ENCODE measurements at places on chromosomes 16 and 17.

GRCh38 chr16:9499941-9500593, 408.6 kb downstream of the HAPSTR1 start:
- no peak for DNase-seq

GRCh38 chr17:82435103-82435502, 15.4 kb downstream of the CYBC1 start:
- no peak for DNase-seq

DNA sequence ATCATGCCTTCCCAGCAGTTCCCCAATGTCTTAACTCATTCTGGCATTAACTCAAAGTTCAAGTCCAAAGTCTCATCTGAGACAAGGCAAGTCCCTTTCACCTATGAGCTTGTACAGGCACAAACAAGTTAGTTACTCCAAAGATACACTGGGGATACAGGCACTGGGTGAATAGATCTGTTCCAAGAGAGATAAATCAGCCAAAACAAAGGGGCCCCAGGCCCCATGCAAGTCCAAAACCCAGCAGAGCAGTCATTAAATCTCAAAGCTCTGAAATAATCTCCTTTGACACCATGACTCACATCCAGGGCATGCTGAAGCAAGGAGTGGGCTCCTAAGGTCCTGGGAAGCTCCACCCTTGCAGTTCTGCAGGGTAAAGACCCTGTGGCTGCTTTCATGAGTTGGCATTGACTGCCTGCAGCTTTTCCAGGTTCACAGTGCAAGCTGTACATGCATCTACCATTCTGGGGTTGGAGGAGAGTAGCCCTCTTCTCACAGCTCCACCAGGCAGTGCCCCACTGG, 332.2 kb upstream of the KIF2B start:
- DNase-seq: no peak

DNA sequence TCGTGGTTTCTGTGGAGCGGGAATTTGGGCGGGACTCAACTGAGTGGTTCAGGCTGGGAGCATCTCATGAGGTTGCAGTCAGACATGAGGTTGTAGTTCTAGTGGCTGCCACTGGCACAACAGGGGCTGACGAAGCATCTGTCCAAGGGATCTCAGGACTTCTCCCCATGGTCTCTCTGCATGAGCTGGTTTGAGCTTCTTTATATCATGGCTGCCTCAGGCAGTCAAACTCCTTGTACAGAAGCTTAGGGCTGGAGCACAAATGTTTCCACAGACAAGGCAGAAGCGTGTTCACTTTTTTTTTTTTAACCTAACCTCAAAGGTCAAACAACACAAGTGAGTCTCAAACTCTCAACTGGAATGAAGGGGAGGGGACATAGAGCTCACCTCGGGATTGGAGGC, 243.3 kb downstream of the MSI2 start:
- DNase-seq: no peak

- DNase-seq: no peak
Observed at GRCh38 chr17:71329310-71330098, 791.3 kb upstream of the SOX9 start.

GRCh38 chr17:42347198-42347597, 41.0 kb downstream of the STAT3 start:
- no peak for DNase-seq

DNA sequence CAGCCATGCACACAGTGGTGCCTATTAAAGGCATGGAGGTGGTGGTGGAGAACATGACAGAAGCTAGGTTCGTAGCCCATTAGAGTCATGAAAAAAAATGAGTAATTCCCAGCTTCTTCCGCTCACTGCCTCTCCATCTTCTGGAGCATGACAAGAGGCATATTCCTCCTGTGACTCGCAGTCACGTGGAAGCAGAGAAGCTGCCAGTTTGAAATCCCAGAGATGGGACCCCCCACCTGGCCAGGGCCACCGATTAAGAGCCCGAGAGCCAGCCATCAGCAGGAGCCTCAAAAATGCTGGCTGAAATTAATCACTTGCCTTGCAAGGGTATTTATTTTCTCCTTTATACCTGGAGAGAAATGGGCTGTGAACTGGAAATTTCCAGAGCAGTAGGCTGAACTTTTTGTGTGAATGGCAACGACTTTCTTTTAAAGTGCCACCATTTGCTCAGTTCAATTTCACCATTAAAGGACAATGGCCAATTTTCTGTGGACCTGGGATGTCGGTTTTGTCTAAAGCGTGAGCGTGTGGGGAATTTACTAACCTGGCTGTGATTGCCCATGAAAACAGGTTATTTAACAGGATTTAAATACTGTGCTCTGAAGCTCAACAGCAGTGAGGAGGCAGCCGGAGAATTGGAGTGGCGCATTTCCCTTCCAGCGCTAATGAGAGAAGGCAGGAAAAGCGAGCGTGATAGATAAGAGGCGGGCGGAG, 189.7 kb upstream of the SDK2 start:
- DNase-seq: no peak

GRCh38 chr17:56074361-56074890, 78.8 kb upstream of the ANKFN1 start:
- DNase-seq: no peak

DNA sequence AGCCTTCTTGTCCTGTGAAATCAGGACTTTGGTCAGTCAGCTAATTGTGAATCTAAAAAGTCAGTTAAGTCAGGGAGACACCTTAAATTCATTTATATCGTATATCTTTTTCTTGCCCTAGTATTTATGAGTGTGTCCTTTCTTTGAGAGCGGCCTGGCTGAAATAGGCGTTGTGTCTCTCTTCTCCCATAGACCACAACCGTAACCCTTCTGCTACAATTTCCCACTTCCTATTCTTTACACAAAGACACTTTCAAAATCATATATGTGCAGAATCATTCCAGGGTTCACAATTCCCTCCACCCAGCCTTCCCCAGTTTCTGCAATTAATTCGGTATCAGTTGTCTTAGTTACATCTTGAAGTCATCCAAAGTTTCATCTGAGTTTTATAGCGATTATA, 14.0 kb upstream of the COTL1 start:
- no peak for DNase-seq

DNA sequence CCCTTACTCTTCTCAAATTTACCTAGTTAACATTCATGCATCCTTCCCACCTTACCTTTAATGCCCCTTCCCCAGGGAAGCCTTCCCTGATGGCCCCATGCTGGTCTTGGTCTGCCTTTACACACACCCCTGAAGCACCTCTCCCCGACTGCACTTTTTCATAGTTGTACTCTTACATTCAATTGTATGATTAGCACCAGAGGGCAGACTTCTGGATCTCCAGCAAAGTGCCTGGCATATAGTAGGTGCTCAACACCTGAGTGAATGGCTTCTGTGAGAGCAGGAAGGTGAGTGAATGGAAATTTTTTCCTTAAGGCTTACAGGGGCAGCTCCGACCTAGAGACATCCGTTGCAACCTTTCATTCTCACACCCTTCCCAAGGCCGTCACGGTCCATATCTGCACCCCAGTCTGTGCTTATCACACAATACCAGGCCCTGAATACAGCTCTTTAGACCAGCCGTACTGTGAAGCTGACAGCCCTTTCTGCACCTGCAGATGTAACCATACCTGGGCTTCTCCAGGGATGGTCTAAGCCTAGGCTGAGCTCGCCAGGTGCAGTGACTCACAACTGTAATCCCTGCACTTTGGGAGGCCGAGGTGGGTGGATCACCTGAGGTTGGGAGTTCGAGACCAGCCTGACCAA, 4.4 kb downstream of the PGAP3 start:
- no peak for DNase-seq

- no peak for DNase-seq
Observed at GRCh38 chr17:81074875-81075274, 39.9 kb downstream of the BAIAP2 start.

GRCh38 chr17:7404737-7405349, 946 bp upstream of the TMEM256 start:
- no peak for DNase-seq

DNA sequence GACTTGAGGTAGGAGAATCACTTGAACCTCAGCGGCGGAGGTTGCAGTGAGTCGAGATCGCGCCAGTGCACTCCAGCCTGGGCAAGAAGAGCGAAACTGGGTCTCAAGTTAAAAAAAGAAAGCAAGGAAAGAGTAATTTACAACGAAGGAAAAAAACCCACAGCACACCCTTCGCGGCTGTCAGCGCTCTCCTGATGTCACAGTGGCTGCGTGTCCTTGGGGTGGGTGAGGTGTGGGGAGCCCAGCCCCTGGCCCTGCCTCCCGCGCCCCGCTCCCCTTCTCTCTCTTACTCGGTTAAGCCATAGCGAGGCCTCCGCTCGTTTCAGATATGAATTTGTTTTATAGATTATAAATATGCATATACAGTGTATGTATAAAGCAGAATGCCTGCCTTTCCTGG, 740 bp upstream of the JPT2 start:
- DNase-seq: no peak

- DNase-seq: no peak
Observed at GRCh38 chr17:1498869-1499268, 6.4 kb upstream of the MYO1C start.

GRCh38 chr16:10130538-10130937, 51.7 kb downstream of the GRIN2A start:
- no peak for DNase-seq

DNA sequence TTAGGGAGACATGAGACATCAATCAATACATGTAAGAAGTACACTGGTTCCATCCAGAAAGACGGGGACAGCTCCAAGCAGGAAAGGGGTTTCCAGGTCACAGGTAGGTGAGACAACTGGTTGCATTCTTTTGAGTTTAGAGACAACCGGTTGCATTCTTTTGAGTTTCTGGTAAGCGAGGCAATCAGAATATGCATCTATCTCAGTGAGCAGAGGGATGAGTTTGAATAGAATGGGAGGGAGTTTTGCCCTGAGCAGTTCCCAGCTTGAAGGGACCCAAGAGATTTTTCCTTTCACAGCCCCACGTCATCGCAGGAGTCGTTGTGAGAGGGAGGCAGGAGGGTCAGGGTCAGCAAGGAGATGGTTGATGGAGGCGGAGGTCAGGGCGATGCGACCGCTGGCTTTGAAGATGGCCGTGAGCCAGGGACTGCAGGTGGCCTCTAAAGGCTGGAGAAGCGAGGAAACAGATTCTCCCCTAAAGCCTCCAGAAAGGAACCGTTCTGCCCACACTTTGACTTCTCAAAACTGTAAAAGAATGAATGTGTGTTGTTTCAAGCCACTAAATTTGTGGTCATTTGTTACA, 36.5 kb downstream of the IRF8 start:
- no peak for DNase-seq

GRCh38 chr17:43456661-43457361, 27.0 kb upstream of the DHX8 start:
- no peak for DNase-seq

DNA sequence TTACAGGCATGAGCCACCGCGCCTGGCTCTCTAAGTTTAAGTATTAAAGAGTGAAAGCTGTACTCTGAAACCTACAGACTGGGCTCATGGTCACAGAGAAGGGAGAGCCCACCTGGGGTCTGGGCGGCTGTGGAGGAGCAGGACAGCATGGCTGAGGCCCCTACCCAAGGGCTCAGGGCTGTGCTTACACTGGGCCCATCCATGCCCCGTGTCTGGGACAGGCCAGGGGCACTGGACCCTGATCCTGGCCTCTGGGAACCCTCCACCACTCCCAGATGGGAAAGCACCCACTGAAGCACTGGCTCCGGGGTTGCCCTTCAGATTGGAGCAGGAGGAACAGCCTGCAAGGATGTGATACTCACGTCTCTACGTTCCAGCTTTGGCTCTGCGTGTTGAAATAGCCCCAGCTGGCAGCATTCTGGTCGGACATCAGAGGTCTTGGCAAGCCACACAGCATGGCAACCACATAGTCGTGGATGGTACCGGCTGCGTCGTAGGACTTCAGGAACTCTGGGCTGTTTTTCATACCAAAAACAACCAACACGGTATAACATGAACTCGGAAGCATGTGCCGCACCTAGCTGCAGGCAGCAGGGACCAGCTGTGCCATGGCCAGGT, 13.0 kb downstream of the SHPK start:
- no peak for DNase-seq

DNA sequence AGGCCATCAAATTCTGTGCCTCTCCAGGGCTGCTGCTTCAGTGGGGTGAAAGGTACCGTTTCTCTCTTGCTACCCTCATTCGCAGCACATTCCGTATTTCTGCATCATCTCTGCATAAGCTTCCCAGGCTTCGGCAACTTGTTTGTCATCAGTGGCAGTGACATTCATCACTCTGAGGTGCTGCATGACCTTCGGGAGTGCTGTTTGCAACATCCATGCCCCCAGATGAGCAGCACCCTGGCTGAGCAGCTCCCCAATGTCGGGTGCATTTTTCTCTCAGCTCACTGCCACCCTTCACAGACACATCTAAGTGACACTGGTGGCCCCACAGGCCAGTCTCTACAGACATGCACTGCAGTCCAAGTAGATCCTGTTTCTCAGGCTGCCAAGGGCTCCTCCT, 3.8 kb downstream of the CREBBP start:
- DNase-seq: no peak

DNA sequence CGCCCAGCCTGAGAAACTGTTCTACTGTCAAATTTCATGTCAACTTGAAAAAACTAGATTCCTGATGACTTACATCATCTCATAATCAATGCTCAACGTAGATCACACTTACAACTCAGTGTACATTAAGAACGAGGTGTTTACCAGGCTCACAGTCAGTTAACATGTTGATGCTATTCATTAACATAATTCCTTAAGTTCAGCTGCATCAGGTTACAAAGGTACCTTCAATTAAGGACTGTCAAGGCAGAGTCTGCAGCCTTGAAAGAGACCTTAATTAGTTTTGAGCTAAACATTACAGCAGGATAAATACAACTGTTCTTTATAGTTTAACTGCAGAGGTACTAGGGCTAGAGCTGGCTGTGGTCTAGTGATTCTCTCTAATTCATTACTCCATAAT, 1.9 kb downstream of the GNA13 start:
- no peak for DNase-seq

DNA sequence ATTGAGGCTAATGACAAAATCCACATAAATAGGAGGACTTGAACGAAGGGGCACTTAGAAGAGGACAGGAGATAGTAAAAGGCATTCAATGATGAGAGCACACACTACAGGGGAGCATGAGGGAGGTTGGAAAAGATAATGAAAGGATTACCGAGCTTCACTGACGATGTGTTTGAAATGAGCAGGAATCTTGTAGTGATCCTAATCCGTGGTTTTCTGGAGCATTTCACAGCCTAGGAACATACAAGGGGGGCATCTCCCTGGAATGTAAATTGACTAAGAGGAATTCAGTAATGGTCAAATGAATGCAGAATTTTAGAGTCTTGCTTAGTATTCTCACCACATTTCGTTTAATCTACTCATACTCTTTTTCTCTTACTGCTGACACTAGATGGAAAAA, 5.2 kb downstream of the ATMIN start:
- DNase-seq: no peak

DNA sequence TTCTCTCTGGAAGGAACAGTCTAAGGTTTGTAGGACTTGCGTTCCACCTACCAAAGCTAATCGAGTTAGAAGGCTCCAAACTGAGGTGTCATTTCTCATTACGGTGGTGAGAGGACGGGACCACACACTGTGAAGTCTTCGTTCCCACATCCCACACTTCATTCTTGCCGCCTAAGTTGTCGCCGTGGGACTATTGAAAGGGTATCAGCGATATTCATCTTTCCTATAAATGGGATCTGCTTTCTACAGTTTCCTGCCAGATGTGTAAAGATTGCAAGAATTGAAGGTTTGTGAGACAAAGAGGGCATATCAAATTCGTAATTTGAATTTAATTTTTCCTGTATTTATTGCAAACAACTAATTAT, 608 bp upstream of the TRIM37 start:
- DNase-seq: no peak
